ENCODE measurements at places on chromosomes 11 and 22.

DNA sequence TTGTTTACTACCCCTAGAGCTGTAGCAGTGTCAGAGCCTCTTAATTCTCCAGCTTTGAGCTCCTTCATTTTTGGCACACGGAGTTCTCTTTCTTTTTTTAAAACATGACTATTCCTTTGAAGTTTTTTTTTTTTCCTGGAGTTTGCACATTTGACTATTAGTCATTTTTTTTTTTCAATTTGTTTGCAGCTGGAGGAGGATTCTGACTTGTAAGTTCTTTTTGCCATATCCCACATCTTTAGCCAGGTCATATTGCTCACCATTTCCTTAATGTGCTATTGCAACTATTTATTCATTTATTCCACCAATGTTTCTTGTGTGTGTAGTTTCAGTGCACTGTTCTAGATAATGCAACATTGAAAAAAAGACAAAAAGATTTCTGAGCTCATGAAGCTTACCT, 166.3 kb upstream of the ARHGAP20 start:
- DNase-seq: no peak

- no peak for DNase-seq
Observed at GRCh38 chr11:82356316-82356715, 377.3 kb downstream of the FAM181B start.

- DNase-seq: no peak
Observed at GRCh38 chr11:76800466-76801200, 17.5 kb downstream of the TSKU start.

GRCh38 chr22:43008509-43008908, 6.4 kb downstream of the PACSIN2 start:
- no peak for DNase-seq

DNA sequence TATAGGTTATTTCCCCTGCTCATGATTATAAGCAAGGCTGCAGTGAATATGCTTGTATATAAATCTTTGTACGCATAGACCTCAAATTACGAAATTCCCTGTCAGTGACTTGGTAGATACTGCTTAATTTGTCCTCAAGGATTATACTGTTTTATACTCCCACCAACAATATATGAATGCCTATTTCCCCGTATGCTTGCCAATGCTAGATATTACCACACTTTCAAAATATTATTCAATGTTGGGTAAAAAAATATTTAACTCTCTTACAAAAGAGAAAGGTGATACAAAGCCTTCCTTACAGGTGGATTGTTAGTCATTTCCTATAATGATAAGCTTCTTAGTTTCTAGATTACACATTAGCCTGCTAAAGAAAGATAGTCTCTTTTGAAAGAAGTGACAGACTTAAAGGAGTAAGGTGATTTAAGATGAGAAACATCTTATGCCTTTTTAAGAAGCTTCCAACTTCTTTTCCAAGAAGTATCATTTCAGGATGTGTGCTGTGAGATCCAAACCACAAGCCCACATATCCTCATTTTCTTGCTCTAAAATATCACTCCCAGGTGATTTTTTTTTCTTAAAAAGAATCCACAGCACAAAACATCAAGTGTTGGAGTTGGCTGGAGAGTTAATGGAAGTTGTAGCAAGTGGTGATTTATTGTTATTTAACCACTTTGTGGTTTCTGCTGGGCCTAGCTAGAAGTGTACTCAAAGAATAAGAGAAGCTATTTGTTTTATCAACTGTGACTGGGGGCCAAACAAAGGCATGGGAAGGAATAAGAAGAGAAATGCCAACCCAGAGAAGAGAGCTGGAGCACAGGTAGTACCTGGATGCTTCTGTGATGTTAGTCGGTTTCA, 59.2 kb downstream of the BARX2 start:
- no peak for DNase-seq

DNA sequence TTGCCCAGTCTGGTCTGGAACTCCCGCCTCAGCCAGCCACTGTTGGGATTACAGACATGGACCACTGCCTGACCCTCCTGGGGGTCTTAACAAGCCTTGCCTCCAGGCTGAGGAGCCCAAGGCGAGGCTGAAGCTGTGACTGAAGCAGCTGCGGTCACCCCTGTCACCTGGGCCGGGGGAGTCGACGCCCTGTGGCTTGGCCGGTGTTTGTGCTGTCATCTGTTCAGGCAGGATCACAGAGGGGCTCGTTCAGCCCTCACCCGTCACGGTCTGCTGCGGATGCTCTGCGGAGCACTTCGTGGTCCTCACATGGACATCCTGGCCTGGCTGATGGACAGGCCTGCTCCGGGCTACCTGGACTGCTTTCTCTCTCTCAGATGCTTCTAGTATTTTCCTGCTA, 23.8 kb downstream of the TRMU start:
- no peak for DNase-seq
